SHP77 (cell line): ENCODE measurements at places on chromosomes 2 and 18.

- DNase-seq, result no peak
These were observed 9.9 kb downstream of the GLI2 start for GRCh38 chr2:120745420-120746111.

DNA sequence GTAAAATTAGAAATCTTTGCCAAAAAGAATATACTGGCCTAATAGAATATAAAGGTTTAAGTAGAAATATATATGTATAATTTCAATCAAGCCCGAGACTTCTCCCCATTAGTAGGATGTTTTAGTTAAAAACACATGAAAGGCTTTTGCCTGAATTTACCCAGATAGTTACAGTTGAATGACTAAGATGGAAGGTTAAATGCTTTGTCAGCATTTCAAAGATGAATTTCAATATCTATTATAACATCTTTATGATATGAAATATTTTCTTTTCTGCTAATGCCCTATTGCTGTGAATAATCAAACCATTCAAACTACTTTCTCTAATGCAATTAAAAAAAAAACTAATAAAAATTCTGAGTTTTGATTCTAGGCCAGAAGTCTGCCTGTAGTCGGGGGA, 18.0 kb upstream of the ABCA12 start:
- DNase-seq, result no peak

DNA sequence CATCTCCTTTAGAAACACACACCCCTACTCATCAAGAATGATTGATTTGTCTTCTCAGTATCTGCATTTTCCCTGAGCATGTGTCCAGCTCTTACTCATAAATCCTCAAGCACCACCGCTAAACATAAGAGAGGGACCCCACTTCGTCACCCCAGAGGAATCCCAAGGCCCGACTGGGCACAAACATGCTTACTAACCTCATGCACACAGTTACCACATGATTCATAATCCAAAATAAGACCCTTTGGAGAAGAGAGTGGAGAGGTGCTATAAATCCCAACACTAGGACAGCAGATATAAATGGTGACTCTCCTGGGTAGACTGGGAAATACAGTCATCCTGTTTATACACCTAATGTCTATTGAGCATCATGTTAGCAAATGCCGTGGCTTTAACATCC, 843.2 kb upstream of the ID2 start:
- DNase-seq, result no peak

GRCh38 chr18:63183952-63184770, 135.4 kb downstream of the BCL2 start:
- no peak for DNase-seq

- no peak for DNase-seq
These were observed 78.9 kb downstream of the EHD3 start for GRCh38 chr2:31312898-31313297.

- no peak for DNase-seq
These were observed 35.9 kb downstream of the EPC2 start for GRCh38 chr2:148680462-148680861.

- no peak for DNase-seq
These were observed 26.1 kb upstream of the LMAN1 start for GRCh38 chr18:59385191-59385590.
